ENCODE measurements at places on chromosomes 16 and 17. TPM values are rescaled to one million over a fixed set of nuclear protein-coding genes. Genes with fewer than 3 reads are reported as not detected.

DNA sequence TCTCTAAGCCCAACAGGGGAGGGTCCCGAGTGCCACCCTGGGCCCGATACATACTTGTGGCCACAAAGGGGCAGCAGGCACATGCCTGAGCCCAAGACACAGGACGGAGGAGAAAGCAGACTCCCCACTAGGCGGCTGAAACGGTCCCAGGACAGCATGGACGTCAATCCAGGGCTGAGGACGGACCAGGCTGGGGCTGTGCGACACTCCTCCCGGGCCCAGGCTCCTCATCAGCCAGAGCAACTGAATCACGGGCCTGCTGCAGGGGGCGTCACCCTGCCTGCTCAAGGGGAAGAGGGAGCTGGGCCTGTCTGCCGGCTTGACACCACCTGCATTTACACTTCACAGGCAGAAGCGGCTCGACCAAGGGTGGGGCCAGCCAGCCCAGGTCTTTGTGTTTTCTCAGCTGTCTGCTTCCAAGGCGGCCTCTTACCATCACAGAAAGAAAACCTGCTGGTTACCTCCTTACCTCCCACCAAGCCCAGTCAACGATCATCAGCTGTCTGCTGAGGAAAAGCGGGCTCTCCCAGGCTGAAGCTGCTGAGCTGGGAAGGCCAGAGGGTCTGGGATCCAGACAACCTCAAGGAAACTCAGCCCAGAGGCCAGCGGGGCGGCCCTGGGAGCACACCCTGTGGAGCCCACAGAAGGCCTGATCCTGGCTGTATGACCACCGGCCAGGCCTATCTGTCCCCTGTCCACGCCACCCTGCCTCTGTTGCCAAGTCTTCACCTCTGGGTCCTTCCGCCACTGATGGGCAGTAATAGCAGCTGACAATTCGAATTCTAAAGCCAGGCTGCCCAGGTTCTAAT is 26.4 kb downstream of the KIFC3 start:
- no peak for DNase-seq

GRCh38 chr17:70912716-70913485 is 743.6 kb downstream of the KCNJ2 start:
- DNase-seq = no peak

DNA sequence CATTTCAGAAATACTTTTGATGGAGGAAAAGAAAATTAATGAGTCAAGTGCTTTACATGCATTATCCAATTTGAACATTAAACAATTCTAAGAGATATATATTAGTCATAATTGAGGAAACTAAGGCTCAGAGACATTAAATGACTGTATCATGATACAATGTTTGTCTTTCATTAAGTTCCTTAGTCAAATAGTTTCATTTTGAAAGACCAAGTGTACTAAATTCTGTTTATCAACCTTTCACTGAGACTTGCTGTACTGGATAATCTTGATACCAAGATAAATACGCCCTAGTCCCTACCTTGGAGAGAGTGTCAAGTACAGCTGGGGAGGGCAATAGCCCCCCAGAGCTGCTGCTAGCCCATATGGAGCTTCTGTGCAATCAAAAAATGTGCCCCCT is 24.2 kb downstream of the TOM1L2 start:
- no peak for DNase-seq

DNA sequence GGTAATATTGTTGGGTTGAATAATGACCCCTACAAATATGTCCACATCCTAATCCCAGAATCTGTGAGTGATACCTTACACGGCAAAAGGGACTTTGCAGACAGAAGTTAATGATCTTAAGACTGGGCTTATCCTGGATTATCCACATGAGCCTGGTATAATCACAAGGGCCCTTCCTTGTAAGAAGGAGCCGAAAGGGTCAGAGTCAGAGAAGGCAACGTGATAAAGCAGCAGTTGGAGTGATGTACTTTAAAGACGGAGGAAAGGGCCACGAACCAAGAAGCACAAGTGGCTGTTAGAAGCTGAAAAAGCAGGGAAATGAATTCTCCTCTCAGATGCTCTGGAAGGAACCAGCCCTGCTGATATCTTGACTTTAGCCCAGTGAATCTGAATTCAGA is 137.8 kb downstream of the UTP18 start:
- no peak for DNase-seq

DNA sequence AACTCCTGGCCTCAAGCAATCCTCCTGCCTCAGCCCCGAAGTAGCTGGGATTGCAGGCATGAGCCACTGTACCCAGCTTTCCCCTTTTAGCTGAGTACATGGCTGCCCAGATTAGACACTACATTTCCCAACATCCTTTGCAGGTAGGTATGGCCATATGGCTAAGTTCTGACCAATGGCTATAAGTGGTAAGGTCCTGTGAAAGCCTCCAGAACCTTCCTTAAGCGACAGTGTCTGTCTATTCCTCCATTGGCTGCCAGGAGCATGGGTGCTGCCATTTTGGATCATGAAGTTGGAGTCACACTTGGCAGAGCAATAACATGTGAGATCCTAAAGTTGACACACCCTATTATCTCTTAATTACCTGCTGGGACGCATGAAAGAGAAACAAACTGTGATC is 24.4 kb upstream of the CRHR1 start:
- no peak for DNase-seq

Gene SLC12A4
- total RNA-seq = 113 TPM
